MM.1S (cell line): ENCODE measurements at places on chromosomes 2 and 18.

- DNase-seq: no peak
Observed at GRCh38 chr2:86566158-86566820, 3.0 kb upstream of the CHMP3 start.

GRCh38 chr18:59639821-59640220, 57.4 kb downstream of the CCBE1 start:
- no peak for DNase-seq

GRCh38 chr2:4782647-4783046, 909.5 kb upstream of the SOX11 start:
- no peak for DNase-seq

GRCh38 chr18:36411745-36412168, 114.2 kb downstream of the FHOD3 start:
- DNase-seq: no peak

GRCh38 chr2:158041400-158041799, 60.3 kb upstream of the UPP2 start:
- DNase-seq: no peak

DNA sequence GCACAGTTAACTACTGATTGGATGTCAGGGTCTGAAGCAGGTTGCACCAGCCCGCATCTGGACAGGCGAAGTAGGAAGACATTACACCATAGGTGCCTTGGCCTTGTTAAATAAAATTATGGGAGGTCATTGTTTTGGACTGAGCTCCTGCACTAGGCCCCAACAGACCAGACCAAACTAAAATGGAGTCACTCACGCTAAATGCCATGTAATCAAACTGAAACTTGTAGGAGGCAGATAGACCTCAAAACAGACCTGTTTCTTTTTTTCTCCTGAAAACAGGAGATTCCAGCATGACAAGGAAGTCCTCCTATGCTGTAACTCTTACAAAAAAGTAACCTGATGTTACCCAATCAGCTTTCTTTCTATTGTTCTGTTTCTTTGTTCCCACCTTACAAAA, 15.5 kb upstream of the NFU1 start:
- DNase-seq: no peak

- no peak for DNase-seq
Observed at GRCh38 chr2:84537251-84537650, 21.0 kb downstream of the DNAH6 start.

DNA sequence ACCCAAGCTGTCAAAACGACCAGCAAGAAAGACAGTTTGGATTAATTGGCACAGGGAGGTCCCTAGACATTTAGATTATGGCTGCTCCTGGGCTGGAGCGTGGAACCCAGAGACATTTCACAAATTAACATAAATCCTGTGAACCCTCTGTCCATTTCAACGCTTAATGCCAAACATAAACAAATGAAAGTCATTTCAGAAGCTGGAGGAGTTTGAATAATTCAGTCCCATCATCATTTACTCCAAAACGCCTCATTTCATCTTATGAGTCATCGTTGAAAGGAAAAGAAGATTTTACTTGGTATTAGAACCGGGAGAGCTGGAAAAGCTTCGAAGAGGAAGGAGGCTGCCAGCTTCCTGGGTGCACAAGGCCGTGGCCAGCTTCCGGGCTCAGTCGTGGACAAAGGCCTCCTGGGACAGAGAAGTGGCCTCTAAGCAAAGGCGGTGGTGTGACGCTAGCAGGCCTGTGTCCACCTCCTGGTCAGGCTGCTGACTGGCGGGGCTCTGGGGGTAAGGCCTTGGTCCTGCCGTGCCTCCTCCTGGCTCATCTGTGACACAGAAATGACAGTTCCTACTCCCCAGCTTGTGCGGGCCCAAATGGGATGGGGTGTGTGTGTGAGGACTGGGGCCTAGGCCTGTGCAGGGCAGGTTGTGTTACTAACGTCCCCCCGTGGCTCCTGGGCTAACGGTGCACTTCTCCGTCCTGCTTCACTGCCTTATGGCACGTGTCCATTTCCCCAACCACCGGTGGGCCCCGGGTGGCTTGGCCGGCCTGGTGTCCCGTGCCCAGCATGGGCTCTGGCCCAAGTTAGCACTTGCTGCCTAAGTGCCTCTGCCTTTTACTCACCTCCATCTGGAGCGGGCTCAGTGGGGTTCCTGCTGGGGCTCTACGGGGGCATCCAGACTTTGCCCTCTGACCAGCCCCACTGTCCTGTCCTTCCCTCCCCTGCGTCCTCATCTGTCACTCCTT, 71.6 kb downstream of the RRM2 start:
- no peak for DNase-seq

DNA sequence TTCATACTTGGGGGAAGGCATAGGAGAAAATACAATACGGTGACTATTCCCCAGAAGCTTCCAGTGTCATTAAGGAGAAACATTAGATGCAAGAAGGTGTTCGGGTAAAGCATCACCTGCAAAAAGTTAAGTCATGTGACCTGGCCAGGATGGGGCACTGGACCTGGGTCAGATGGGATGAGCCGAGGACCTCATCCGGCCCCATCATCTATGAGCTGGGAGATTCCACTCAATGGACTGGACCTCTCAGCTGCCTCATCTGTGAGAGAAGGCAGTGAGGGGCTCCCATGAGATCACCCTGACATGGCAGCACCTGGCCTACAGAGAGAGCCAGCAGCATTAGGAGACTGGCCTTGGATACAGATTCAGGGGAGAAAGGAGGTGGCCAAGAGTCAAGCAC, 111.4 kb upstream of the TEX51 start:
- DNase-seq: no peak

GRCh38 chr2:206164261-206164862, 4.7 kb downstream of the EEF1B2 start:
- peak; percentile 30 for DNase-seq

DNA sequence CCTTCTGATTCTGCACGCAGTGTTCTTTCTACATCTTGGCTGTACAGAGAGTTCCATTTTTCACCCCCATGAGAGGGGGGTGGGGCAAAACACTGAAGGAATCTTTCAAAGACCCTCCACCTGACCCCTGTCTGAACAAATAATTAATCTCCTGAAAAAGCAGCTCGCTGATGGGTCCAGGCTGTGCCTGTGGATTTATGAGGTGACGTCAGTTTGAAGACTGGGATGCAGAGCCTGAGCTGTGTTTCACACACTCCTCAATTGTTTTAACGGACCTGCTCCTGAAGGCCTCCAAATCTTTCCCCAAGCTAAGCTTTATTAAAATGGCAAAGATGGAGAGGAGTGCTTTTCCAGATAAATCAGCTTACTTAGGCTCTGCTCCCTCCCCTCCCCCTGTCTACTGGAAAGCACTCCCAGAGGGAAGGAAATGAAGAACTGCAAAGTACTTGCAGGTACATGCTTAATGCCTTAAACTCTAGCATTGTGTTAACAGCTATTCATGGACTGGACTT, 390.2 kb upstream of the TNP1 start:
- no peak for DNase-seq

DNA sequence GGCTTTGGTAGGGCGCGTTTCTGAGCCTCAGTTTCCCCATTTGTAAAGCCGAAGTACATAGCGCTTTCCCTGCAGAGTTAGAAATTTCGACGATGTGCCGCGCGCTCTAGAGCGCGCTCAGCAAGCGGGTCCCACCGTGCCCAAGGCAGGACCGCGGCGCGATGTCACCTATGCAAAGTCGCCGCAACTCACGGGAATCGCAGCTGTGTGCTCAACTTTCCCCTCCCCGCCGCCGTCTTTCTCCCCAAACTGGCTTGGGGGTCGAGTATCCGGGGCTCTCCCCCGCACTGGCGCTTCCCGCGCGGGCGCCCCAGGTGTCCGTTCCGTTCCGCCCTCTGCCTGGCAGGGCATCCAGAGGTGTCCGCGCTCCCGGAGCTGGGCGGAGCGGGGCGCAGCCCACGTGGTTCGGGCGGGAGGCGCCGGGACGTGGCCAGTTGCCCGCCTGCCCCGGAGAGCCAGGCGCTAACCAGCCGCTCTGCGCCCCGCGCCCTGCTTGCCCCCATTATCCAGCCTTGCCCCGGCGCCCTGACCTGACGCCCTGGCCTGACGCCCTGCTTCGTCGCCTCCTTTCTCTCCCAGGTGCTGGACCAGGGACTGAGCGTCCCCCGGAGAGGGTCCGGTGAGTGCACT, at the start of gene MLPH:
MLPH (plus strand) TSS at position 433 of the 630 bp plus-strand sequence. CDS start 6,176 bp downstream, outside the sequence.
- no peak for DNase-seq

DNA sequence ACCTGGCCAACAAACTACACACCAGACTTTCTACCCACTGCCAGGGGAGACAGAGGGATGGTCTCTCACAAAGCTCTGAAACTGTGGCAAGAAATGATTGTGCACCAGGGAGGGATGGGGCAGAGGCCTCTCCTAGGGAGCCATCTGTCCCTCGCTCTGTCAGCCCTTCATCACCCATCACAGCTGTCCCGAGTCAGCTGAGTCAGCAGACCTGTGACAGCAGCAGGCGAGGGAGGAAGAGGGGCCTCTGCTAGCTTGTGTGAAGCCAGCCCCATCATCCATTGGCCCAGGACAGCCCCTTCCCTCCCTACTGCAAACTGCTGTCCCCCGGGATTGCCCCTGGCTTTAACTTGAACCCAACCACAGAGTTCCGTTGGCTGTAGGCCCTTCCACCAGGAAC, 5.0 kb downstream of the SH2D6 start:
- DNase-seq: peak; percentile 17

DNA sequence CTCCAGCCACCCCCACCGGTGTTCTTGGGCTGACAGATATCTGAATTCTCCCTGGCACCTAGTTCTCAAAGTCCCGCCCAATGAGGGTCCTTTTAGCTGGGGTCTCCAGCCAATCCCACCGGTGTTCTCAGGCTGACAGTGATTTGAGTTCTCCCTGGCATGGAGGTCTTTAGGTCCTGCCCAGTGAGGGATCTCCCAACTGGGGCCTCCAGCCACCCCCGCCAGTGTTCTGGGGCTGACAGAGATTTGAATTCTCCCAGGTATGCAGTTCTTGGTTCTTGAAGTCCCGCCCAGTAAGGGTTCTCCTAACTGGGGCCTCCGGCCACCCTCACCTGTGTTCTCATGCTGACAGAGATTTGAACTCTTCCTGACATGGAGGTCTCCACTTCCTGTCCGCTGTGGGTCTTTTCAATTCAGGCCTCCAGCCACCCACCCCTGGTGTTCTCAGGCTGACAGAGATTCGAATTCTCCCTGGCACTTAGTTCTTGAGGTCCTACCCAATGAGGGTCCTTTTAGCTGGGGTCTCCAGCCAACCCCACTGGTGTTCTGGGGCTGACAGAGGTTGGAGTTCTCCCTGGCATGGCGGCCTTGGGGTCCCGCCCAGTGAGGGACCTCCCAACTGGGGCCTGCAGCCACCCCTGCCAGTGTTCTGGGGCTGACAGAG, 154.6 kb downstream of the ANKRD36 start:
- DNase-seq: peak; percentile 4

DNA sequence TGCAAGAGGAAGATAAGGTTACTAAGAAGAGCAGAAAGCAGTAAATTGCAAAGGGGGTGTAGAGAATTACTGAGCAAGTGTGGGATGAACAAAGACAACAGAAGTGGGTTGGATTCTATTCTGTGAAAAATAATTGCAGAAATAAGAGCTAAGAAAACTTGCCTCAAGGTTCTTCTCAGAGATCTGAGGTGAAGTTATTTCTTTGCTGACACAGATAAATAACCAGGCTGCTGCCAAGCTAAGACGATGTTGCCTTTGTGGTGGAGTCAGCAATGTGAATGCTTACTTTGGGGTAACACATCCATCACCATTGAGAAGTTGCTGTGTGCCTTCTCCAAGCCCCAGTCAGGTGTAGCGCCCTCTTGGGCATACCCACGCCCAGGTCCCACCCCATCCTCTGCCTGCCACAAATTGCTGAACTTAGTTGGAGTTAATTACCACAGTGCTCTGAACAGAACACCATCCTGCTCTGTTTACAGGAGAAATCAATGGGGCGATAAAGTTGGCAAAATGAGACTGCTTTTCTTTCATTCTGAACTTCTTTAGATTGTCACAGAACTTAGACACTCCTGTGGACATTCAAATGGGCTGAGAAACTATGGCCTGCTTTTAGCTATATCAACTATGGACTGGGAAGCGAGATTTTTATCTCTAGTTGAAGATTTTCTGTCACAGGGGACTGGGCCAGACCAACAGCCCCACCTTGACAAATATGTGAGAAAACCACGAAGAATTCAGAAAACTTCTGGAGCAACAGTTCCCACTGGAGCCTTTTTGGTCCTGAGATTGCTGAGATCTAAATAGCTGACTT, 283.6 kb downstream of the TMX3 start:
- DNase-seq: no peak

DNA sequence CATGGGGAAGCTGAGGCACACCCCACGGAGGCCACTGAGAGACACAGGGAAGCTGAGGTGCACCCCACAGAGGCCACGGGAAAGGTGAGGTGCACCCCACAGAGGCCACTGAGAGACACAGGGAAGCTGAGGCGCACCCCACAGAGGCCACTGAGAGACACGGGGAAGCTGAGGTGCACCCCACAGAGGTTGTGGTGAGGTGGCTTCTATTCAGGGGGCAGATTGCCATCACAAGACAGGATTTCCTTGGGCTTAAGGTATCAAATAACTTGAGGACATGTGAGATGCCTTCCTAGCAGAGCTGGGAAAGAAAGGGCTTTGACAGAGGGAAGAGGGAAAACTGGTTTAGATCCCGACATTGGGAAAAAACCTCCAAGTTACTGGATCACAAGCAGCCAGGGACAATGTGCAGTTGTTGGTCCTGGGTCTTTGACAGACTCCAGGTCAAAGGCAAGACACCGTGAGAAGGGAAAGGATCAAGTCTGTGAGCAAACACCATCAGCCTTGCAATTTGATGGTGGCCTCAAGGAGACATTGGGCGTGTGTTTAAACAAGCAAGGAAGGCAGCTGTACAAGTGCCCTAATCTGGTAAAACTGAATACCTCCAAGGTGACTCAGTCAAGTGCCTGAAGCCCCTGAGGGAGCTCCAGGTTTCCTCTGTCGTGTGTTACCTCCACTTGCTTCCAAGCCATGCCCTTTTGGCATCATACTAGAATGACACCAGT, 133.2 kb upstream of the EPAS1 start:
- DNase-seq: no peak

GRCh38 chr2:54524226-54524991, 68.3 kb downstream of the SPTBN1 start:
- DNase-seq: peak; percentile 70
